SK-MEL-5 (cell line): ENCODE measurements at places on chromosomes 7 and 10. TPM values are rescaled to one million over a fixed set of nuclear protein-coding genes. Genes with fewer than 3 reads are reported as not detected.

DNA sequence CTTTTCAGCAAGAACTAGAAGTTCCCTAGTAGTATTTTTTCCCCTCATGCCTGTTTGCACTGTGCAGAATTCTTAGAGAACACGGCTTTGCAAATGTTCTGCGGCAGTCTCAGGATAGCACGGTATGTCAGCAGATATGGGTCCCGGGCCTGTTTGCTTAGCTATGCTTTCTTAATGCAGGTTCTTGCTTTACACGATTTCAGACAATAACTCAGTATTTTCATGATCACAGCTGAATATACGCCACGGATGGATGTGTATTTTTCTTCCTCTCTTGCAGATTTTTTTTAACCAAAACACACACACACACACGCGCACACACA lies 137.3 kb downstream of the HECW1 start:
- no peak for DNase-seq

The H2BK1 gene
- not detected in 2 replicates for total RNA-seq

The EXOC6 gene
- total RNA-seq: 7.2 and 15.0 TPM in 2 replicates

DNA sequence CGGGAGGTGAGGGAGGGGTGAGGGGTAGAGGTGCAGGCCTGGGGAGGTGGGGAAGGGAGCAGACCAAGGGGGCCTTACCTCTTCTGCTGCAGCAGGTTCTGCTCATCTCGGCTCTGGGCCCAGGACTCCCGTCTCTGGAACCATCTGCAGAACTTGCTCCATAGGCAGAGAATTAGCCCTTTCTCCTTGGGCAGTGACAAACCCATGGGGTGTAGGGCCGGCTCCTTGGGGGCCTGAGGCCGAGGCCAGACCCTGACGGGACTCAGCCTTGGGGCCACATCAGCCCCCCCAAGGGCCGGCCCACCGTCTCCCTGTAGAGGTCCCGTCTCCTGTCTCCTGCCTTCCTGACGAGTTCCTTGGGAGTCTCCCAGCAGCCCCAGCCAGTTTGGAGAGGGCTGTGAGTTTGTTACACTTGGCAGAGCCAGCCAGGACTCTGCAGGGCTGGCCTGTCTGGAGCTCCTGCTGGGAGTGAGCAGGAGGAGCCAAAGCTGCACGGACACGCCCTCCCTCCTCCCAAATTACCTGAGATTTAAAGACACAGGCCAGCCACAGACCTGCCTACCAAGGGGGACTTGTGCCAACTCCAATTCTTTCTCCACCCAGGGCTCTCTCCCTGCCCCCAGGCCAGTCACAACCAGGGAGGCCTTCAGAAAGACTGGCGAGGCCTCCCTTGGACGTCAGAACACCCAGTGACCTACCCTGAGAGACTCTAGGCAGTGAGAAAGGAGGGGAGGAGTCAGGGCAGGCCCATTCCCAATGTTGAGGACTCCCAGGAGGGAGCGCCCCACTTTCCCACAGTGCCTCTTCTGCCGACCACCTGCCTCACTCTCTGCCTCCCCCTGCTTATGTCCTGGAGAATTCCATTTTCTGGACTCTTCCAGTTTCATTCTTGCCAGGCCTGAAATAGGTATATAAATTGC lies at the start of gene TRPV6:
Gene TRPV6, minus strand, starts transcription at position 435 of the 920 bp plus-strand sequence.
- no peak for DNase-seq

The SLC18A3 gene
- total RNA-seq: 0.11 TPM in 1 of 2 replicates, not detected in the other

DNA sequence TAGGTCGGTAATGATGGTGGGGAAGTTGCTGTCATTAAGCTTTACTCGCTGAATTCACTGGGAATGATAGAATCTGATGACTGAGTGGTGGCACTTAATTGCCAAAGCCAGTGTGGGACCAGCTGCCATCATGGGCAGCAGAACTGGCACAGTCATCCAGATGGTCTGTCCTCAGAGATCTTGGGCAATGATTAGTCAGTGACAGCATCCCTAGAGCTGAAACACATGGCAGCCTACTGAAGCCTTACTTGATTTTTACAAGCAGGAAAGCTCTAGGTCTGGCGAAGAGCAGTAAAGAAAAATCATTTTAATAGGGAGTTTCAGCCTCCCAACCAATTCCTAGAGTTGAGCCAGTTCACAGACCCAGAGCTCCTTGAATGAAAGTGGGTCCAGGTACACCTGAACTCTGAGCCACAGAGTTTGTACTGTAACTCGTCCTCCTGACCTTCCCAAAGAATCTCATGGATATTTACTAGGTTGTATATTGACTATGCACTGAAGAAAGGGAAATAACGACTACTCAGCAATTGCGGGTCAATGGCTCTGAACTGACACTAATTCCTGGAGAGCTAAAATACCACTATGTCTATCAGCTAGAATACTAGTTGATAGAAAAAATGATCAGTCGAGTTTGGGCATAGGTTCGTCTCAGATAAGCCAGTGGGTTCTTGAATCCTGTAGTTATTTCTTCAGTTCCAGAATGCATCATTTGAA lies 4.4 kb upstream of the ASB13 start:
- no peak for DNase-seq

The CAV1 gene
- 18.2 and 18.5 TPM in 2 replicates for total RNA-seq

DNA sequence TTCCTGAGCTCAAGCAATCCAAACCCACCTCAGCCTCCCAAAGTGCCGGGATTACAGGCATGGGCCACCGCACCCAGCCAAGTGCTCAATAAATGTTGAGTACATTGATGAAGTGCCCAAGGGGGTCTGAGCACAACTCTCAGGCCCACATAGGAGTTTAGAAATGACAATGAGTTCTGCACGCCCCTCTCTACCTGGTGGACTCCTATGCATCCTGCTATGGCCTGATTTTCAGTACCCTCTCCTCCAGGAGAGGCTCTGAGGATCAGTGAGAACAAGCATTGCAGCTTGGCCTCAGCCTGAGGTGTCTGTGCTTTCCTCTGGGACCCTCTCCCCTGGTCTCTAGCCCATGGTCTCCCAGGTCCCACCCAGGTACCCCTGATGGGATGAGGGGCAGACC lies 20.9 kb upstream of the GRIFIN start:
- DNase-seq: no peak

DNA sequence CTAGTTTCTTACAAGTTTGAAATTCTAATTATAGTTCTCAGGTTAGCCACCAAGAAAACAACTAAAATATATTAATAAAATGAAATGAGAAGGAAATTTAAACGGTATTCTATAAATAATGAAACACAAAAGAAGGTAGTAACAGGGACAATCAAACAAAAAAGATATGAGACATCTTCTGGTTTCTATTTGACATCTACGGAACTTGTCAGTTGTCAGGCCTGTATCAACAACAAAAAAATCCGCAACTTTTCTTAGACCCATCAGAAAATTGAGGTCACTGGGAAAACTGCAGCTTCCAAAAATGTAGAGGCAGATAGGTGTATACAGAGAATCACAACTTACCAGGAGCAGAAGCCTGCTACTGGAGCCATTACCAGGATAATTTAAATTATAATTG lies 70.6 kb downstream of the ZPBP start:
- DNase-seq: no peak

DNA sequence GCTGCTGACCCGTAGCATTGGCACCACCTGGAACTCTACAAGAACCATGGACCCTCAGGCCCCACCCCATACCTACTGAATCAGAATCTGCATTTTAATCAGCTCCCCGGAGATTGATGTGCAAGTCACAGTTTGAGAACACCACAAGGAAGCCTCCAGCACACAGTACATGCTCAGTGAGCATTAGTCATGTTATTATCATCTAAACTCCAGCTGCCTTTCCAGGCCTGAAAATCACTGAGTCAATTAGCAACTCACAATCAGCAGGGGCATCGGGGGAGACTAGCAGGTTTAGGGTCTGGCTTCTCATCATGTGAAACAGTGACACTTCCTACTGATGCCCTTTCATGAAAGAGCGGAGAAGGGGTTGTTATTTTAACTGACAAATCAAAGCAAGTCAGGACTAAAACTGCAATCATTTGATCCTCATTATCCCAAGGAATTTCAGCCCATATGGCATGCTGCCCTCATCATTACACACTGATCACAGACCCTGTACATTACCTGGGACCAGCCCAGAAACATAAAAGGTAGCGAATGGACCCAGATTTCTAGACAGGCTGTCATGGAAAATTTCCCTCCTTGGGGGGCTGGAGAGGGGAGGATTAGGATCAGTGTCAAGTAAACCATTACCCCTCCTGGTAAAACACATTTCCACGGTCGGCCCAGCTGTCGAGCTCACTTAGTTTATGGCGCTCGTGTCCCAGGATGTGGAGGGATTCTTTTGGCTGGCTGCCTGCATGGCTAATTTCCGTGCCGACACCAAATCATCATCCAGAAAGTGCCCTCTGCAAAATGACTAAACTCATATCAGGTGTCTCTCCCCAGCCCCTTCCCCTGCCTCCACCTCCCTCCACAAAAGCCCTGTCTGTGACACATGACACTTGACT lies 122.8 kb downstream of the PRLHR start:
- DNase-seq: no peak

- no peak for DNase-seq
Measured at GRCh38 chr10:62354916-62355315, 19.3 kb upstream of the ZNF365 start.

The BTRC gene
- total RNA-seq: 6.3 TPM in 2 replicates

DNA sequence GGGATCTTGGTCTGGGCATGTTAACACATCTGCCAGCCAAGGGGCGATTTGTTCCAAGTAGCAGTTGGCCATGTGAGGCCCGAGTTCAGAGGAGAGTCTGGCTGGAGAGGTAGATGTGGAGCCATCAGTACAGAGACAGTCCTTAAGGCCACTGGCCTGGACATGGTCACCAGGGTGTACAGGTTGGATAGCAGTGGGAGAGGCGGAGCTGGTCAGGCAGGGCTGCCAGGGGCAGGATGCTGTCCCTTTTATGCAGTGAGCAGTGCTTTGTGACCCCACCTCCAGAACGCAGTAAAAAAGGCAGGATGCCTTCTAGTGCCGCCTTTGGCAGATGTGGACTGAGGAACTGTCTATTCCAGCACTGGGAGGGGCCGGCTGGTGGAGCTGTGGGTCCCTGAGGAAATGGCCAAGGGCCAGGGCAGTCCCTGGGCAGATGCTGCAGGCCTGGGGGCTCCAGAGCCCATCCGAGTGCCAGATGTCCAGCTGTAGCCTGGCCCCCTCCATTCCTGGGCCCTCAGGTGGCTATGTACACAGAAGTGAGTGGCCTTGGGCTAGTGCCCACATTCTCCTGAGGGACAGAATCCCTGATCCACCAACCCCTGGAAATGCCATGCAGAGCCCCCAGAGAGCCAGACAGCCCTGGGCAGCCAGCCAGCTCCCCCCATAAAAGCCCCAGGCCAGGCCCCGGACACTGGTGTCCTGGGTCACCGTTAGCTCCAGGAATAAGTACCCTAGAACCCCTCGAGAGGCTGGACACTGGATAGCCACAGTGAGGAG lies 17.2 kb upstream of the MYL7 start:
- DNase-seq: no peak

DNA sequence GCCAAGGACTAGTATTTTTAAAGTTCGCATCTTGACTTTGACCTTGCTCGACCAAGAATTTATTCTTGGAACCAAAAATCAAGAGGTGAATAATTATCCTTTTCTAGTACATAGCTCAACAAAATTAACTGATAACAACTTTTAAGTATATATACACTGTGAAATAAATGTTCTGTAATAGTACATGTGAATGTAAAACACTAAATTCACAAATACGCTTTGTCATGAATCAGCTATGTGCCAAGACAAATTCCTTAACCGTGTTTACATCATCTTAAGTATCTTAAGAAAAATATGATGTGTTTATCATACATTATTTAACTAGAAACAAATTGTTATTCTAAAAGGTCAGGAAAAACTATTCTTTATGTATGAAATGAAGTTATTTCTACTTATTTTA lies 83.3 kb downstream of the CUL2 start:
- DNase-seq: no peak

- DNase-seq: no peak
Measured at GRCh38 chr10:89351412-89351779, 23.6 kb downstream of the IFIT3 start.

DNA sequence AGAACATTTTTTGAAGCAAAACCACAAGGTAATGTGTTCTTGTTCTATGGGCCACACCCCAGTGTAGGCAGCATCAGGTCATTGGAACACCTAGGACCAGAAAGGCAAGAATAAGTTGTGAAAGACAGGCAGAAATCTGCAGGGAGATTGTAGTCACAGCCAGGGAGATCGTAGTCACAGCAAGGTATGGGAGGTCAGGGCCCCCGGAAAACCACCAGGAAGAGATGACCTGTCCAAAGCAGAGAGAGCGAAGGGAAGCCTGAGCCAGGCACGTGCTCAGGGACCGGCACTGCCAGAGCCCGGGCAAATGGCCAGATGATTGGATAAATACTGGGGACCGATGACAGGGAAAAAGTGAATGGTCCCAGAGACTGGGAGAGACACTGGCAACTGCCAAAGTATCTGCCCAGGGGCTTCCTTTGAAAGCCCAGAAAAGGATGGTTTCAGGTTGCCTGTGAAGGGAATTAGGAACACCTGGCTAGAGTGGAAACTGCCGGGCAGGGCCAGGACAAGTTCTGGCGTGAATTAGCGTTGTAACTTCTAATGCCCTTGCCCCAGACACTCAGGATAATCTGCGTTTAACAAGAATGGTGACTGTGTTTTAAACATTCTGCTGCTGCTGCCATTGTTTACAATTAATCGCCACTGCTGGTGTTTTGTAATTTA lies 3.9 kb upstream of the NOBOX start:
- no peak for DNase-seq
